ENCODE measurements at places on chromosomes 6 and 20.

GRCh38 chr6:142810952-142811514, 133.9 kb downstream of the HIVEP2 start:
- no peak for DNase-seq

DNA sequence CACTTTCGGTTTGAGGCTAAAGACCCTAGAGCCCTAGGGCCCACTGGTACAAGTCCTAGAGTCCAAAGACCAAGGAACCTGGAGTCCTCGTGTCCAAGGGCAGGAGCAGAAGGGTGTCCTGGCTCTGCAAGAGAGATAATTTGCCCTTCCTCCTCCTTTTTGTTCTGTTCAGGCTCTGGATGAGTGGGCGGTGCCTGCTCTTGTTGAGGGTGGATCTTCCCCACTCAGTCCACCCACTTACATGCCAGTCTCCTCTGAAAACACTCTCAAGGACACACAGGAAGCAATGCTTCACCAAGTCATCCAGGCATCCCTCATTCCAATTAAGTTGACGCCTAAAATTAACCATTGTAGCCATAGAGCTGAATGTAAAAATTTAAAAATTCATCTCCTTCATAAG, 102.1 kb downstream of the UST start:
- no peak for DNase-seq

- no peak for DNase-seq
Observed at GRCh38 chr6:135665935-135666334, 168.4 kb upstream of the AHI1 start.

- peak; percentile 22 for DNase-seq
Observed at GRCh38 chr20:62088258-62089127, 22.8 kb upstream of the TAF4 start.

Data from hematopoietic multipotent progenitor cell (in vitro differentiated cells).